ENCODE measurements at places on chromosomes 11 and 22.

DNA sequence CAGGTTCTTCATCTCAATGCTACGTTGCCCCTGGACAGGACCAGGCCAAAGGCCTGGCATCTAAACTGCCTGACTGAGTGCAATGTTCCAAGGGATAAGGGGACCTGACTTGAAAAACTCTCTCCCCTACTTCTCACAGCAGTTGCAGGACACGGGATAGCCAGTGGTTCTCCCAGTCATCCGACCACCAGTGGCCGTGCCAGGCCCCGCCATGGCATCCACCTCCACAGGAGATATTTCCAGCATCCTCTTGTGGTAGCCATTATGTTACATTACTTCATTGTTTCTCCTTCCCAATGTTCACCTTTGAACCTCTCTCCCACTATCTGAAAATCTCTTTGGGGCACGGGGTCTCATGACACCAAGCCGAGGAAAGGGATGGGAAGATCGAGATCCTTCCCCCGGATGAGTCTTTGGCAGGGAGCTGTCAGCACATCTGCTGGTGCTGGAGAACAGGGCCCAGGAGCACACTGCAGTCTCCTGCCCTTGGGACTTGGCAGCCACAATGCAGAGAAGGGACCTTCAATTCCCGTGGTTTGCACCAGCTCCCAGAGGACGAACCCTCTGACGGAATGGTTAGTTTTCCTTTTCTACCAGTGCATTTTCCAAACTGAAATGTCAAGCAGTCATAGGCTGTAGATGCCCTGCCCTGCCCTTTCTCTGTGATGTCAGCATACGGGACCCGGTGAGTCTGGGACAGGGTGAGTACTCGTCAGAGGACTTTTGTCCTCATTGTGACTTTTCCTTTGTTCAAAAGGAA lies 121.2 kb downstream of the ETS1 start:
- DNase-seq, result no peak

GRCh38 chr11:69778373-69778772 lies 3.2 kb upstream of the FGF4 start:
- no peak for DNase-seq

GRCh38 chr11:58888579-58888978 lies 44.1 kb upstream of the GLYATL2 start:
- no peak for DNase-seq

DNA sequence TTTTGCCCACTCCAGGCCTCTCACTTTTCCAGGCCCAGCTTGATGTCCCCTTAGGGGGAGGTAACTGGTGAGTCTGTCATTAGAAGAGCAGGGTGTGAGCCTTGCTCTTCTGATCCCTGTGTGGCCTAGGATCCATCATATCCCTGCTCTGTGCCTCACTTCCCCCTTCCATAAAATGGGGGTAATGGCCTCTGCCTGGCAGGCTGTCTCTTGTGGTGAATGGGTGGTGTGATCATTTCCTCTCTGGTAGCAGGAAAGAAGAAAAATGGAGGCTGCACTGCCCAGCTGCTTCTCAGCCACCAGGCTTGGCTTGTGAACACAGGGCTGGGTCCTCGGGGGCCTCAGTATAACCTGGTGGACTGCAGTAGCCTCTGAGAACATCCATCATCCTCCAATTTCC lies 5.6 kb downstream of the ARHGEF17 start:
- DNase-seq, result no peak

GRCh38 chr11:62882788-62883501 lies 2.2 kb downstream of the SLC3A2 start:
- DNase-seq, result no peak

DNA sequence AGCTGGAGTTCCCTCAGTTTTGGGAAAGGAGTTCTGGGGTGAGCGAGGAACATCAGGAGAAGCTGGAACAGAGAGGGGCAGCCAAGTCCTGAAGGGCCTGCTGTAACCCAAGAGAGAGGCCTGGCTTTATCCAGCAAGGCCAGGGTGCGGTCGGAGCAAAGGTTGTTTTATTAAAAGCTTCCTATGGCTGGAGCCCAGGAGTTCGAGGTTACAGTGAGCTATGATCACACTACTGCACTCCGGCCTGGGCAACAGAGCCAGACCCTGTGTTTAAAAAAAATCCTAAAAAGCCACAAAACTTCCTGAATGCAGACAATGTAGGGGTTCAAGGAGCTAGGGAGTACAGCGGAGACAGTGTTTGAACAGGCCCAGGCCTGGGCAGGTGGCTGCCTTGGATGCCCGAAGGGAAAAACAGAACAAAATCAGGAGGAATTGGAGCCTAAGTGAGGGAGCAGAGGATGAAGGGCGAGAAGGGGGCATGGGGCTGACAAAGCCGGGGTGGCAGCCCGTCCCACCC lies 22.2 kb upstream of the MALAT1 start:
- peak; percentile 86 for DNase-seq

GRCh38 chr11:130580372-130580771 lies 131.9 kb downstream of the ADAMTS15 start:
- DNase-seq, result no peak

GRCh38 chr22:35821654-35822053 lies 104.0 kb downstream of the APOL5 start:
- no peak for DNase-seq

DNA sequence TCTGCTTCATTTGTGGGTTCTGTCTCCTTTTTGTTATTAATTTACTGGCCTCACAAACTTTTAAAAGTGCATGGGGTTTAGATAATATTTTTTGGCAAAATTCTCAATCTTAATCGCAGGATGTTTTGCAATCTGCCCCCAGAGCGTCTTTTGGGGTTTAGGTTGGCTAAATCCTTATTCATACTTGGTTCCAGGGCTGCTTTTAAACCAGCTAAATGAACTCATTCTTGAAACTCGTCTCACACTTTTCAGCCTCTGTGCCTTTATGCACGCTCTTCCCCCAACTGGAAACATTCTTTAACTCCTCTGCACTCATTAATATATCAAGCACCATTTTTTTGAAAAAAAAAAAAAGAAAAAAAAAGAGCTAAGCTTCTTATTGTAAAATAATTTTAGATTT lies 131.7 kb downstream of the KIF18A start:
- DNase-seq, result no peak

DNA sequence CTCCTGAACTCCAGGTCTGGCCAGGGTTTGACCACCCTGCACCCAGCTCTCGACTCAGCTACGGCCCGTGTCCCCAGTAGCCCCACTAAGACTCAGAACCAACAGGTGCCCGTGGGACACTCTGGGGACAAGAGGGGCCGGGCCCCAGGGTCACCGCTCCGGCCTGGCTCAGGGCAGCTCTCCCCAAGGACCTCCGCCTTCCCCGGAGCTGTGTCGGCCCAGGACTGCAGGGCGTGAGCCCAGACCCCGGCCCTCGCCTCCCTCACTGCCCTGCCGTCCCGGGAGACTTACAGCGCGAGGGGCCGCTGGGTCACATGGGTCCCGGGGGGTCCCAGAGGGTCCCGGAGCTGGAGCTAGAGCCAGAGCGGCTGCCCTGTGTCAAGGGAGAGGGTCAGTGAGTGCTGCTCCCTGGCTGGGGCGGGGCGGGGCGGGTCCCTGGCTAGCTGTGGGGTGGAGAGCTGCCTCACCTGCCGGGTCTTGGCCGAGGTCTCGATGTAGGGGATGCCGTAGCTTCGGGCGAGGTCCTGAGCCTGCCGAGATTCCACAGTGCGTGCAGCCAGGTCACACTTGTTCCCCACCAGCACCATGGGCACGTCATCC lies 2.3 kb downstream of the HRAS start:
- peak; percentile 87 for DNase-seq

- no peak for DNase-seq
Observed at GRCh38 chr11:134150195-134150903, 73.4 kb downstream of the NCAPD3 start.

- DNase-seq, result no peak
Observed at GRCh38 chr11:96211436-96211835, 131.6 kb downstream of the MAML2 start.

DNA sequence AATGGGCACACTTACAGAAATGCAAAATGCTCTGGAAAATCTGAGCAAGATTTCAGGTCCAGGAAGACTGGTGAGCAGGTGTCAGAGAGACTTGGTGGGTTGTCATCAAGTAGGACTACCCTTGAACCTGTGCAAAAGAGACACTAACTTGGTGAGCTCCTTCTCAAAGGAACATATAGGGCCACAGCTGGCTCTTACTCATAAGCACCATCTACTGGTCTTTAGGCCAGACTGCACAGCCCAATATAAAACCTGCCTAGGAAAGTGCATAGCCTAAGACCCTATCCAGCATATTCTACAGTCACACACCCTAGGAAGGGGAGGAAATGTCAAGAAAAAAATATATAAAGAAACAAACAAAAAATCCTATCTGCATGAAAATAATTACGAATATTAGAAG lies 18.2 kb upstream of the OR10W1 start:
- no peak for DNase-seq

- no peak for DNase-seq
Observed at GRCh38 chr11:27864091-27864491, 163.8 kb upstream of the BDNF start.

- peak; percentile 88 for DNase-seq
Observed at GRCh38 chr22:23305922-23306374, 125.6 kb downstream of the BCR start.

- no peak for DNase-seq
Observed at GRCh38 chr11:64723907-64724862, 1.2 kb upstream of the NRXN2 start.

- DNase-seq, result no peak
Observed at GRCh38 chr22:36351921-36352802, 35.6 kb downstream of the MYH9 start.

GRCh38 chr11:14908214-14908880 lies 16.3 kb upstream of the CYP2R1 start:
- no peak for DNase-seq

- peak; percentile 17 for DNase-seq
Observed at GRCh38 chr11:113277907-113278306, 36.5 kb upstream of the TTC12 start.

DNA sequence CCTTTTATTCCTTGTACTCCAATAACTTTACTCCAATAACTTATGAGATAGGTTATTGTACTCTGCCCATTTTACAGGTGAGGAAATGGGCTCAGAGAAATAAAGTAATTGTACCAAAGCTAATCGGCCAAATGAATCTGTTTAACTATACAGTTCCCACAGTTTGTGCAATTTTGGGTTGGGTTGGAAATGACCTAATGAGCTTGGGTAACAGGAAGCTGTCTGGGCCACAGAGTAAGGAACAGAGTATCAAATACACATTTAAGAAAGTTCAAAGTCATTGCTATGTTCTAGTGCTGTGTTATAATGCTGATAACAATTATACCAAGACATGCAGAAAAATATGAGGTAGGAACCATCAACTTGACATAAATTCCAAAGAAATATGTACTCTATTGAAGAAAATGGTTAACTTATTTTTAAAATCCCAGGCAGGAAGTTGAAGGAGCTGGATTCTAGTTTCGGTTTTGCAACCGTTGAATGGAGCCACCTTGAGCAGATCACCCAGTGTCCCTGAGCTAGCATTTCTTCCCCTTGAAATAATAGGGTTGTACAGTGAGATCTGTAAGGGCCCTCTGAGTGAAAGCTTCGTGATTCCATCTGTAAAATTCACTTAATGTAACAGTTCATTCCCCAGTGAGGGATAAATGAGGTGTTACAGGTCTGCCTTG lies 360.9 kb upstream of the NARS2 start:
- DNase-seq, result no peak

DNA sequence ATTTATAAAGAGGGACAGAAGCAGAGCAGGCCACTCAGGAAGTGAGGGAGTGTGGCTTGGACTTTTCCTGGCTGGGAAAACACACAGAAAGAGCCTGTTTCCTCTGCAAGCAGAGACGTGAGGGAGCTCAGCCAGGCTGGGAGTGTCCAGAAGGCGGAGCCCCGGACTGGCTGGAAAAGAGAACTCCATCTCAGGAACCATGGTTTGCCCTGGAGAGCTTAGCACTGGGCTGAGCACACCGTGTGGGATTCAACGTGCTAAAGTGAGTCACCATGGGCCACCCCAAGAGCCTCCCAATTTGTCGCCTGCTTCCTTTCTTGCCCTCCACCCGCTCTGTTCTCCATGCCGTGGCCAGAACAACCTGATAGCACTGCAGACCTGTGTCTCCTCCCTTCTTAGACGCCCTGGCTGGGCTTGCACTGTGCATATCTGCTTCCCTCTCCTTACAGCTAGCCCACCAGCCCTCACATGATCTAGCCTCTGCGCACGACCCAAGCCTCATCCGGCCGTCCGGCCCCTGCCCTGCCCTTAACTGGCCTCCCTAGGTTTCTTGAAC lies 51.8 kb downstream of the GALNT18 start:
- DNase-seq, result peak; percentile 65

DNA sequence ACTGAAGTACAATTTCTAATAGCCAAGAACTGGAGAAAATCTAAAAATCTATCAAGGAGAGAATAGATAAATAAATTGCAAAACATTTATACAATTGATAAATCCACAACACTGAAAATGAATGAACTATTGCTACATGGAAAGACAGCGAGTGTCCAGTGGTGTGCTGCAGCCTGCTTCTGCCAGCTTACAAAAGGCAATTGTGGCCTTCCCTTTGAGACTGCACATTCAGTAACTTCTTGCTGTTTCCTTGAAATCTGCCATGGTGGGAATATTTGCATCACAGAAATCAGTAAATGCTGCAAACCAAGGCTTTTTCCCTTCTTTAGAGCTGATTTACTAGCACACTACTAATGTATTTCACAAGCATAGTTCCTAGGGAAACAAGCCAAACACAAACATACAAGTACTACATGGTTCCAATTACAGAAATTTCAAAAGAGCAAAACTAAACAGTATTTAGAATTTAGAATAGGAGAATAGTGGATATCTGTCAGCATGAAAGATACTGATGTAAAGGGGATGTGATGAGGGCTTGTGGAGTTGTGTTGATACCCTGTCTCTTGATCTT lies 76.9 kb upstream of the TRIM77 start:
- DNase-seq, result no peak

GRCh38 chr22:24402460-24403192 lies 24.8 kb upstream of the ADORA2A start:
- peak; percentile 87 for DNase-seq

DNA sequence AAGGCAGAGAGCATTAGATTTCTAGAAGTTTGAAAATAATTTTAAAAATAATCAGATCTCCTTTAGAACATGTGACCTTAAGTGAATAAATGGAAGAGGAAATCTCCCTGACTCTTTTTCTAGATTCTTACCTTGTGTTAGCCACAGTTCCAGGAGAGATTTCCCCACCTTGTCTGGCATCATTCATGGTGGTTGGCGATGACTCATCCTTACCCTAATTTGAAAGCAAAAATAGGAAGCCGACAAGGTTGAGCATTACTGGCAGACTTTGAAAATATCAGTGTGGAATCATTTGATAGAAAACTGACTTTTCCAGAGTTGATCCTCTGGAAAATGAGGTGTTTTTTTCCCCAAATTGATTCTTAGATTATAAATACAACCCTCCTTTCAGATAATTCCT lies 48.1 kb downstream of the CNTN5 start:
- DNase-seq, result no peak

- no peak for DNase-seq
Observed at GRCh38 chr22:38462960-38463784, 4.7 kb upstream of the KDELR3 start.

DNA sequence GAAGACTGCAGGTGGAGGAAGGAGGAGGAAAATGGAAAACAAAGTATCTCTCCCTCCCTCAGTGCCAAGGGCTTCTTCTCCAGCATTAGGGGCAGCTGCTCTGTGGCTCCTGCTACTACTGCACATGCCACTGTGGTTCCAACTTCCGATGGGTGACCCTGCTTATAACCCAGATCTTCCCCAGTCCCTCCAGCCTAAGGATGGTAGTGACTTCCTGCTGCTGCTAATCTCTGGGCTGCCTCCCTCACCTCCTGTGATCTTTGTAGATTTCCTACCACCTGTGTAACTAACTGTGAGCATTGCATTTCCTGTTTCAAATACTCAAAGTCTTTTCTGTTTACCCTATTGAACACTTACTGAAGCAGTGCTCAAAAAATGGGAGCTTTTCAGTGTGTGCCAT lies 28.7 kb upstream of the TRPC6 start:
- no peak for DNase-seq

- no peak for DNase-seq
Observed at GRCh38 chr11:81967242-81967641, 766.4 kb downstream of the FAM181B start.

Measured in lower leg skin (tissue), 4 donors.